Activated CD4-positive, alpha-beta memory T cell treated with anti-CD3 and anti-CD28 coated beads for 36 hours (primary cell): ENCODE measurements at places on chromosomes 11 and 22. TPM values are rescaled to one million over a fixed set of nuclear protein-coding genes. Genes with fewer than 3 reads are reported as not detected.

DNA sequence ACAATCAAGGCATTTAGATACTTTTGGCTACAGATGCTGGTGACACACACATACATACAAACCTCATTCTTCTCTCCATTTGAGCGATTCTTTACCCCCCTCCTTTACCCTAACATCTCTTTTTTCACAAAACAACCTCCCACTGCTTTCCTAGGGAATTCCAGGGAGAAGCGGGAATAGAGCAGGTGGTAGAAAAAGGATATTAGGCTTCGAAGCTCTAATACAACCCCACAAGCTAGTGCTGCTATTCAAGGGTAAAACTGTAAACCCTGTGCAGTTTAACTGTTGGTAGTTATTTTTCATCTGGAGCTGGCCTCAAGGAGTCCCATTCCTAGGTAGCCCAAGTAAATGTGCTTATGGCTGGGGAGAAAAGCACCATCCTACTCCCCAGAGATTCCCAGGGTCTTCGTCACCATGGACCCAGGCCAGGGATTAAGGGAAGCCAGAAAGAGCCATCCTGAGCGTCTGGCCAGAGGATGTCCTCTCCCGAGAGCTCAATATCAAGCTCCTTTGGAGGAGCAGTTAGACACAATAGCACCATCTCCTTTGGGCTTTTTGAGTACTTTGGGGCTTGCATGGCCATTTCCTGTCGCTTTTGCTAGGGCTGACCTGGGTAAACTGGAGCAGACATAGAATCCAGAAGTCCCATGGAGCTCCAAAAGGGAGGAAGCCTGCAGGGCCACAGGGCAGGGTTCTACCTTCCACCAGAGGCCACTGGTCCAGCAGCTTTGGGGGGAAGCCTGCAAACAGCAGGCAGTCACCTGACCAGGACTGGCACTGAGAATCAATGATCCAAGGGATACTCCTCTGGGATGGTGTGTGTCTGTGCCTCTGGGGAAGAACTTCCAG is 3.1 kb downstream of the MAML2 start:
- no peak for DNase-seq

Gene NADSYN1
- 85.0 TPM for total RNA-seq

Gene RAG2
- not detected for total RNA-seq

GRCh38 chr11:85572056-85572455 is 55.1 kb downstream of the DLG2 start:
- no peak for DNase-seq

Gene MAP6
- 0.05 TPM for total RNA-seq

Gene SPI1
- total RNA-seq = not detected

Gene OR9I1
- total RNA-seq = not detected

DNA sequence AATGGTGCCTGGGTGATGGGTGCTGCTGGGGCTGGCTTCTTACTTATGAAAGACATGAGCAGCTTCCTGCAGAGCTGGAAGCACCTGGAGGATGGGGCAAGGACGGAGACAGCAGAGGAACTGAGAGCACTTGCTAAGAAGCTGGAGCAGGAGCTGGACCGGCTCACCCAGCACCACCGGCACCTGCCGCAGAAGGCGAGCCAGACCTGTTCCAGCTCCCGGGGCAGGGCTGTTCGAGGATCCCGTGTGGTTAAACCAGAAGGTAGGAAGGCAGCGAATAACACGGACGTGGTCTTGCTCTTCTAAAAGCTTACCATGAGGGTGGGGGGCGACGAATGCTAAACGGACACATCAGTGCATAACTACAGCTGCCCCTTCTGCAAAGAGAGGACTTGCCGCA is 9.3 kb downstream of the APOL5 start:
- DNase-seq = no peak

DNA sequence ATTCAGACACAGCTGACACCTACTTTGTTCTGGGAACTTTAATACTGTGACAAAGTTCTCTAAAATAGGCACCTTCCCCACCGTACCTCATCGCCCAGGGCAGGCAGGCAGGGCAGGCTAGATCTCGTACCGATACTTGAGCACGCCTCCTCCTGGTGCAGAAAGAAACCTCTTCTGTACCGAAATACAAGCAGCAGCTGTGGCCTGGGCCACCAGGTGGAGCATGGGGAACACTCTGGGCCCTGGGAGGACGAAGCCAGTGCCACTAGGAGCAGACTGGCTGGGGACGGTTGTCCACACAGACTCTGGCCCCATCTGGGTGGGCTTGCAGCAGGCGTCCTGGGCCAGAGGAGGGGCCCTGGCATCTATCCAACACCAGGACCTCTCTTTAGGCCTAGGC is 12.8 kb downstream of the PMM1 start:
- peak; percentile 53 for DNase-seq

Gene TYR
- total RNA-seq = not detected

DNA sequence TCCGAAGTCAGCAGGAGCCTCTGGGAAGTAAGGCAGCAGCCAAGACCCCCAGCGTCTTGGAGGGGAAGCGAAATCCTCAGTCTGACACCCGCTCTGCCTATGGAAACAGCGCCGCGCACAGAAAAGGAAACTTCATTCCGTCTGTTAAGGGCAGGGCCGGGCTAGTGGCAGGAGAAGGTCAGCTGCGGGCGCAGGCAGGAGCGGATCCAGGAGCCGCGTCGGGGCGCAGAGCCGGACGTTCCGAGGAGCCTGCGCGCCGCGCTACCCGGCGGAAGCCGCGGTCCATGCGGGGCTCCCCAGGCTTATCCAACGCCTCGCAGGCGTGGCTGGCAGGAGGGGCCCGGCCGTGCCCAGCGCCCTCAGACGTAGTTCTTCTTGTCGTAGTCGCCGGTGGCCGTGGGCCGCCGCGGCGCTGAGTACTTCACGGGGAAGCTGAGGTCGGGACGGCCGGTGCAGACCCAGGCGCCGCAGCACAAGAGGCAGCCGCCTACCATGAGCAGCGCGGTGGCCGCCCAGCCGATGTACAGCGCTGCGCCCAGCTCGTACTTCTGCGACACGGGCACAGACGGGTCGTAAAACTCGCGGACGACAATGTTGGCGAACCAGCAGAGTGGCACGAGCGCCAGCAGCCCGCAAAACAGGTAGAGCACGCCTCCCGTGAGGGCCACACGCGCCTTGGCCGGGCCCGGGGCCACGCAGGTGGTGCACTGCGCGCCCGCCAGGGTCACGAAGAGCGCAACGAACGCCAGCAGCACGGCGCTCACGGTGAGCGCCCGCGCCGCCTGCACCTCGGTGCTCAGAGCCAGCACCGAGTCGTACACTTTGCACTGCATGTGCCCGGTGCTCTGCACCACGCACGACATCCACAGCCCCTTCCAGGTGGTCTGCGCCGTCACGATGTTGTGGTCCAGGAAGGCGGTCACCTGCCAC is 705 bp downstream of the CLDN5 start:
- DNase-seq = peak; percentile 44

Gene MOV10L1
- not detected for total RNA-seq
